ENCODE measurements at places on chromosomes 7 and 10.

DNA sequence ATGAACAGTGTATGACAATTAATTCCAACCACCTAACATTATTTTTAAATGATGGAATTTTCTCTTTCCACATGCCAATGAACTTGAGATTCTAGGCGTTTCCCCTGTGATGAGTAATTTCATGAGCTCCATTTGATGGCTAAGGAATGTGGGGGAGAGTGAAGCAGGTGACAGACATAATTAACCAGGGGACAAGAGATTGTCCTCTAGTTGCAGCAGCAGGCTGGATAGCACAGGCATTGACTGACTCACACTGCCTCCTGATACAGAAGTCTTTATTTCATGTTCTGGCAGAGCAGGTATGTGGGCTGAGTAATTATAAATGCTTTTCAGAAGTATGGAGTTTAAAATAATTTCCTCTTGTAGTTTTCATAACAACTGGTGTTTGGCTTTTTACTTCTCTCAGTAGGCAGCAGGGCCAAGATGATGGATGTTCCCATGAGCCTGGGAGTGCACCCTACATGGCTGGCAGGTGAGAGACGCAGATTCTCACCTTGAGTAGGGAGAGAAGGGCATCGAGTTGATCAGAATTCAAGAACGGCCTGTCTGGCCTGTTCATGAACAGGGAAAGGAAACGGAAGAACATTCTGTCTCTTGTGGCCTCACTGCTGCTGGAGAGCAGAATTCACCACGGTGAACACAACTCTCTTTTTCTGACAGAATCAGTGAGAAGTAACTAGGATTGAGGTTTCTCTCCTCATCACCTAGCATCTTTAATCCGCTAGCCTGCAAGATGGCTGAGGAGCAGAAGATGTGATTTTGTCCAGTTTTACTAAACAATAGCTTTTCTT is 118.8 kb downstream of the AOAH start:
- no peak for DNase-seq

- no peak for DNase-seq
These were observed 275.2 kb downstream of the POU6F2 start for GRCh38 chr7:39252916-39253315.

DNA sequence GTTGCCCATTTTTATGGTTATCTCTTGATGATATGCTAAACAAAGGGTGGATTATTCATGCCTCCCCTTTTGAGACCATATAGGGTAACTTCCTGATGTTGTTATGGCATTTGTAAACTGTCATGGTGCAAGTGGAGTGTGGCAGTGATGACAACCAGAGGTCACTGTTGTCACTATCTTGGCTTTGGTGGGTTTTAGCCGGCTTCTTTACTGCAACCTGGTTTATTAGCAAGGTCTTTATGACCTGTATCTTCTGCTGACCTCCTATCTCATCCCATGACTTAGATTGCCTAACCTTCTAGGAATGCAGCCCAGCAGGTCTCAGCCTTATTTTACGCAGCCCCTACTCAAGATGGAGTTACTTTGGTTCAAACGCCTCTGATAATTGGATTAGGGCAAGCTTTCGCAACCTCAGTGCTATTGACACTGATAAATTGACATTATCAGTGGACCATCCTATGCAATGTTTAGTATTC is 36.9 kb downstream of the BAG3 start:
- peak; percentile 43 for DNase-seq

DNA sequence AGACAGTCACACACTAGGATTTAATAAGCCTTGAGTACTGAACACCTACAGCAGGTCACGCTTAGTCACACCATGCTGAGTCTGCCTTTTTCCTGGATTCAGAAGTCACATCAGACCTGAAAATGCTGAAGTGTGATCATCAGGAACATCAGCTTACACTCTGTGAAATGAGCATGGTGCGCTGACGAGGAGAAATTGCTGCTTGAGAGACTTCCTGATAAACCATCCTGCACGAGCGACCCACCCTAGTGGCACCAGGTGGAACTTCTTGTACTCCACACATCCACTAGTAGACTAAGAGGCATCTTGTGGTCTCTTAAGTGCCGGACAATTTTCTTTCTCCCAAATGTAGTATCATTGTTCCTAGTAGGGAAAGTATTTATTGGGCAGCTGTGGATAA is 51.8 kb upstream of the MRLN start:
- DNase-seq, result peak; percentile 71

DNA sequence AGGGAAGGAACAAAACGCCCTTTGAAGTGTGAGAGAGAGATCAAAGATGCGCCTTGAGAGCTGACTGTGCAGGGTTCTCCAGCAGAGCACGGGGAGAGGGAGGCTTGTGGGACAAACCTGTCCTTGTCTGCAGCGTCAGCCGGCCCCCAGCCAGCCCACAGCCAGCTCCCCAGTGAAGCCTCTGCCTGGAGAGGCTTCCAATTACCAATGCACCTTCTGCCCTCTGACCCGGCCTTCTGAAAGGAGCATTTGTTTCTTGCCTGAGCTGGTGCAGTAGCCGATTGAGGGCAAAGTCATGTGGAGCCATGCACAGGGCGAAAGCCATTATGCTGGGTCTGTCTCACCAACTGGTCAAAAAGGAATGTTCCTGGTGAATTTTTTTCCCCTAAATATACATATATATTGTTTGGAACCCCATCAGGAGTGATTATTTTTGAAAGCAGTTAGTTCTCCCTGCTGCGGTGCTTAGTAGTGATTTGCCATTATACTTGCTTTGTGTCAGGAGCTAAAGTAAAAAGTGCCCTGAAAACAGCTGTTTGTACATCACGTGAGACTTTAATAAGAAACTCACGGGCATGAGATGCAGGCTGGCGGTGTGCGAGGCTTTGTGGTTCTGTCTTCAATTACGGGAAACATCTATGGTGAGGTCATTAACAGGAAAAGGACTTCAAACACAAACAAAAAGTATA is 268.6 kb downstream of the KLF6 start:
- DNase-seq, result no peak

- DNase-seq, result no peak
These were observed 5.8 kb upstream of the AOAH start for GRCh38 chr7:36730046-36730445.

DNA sequence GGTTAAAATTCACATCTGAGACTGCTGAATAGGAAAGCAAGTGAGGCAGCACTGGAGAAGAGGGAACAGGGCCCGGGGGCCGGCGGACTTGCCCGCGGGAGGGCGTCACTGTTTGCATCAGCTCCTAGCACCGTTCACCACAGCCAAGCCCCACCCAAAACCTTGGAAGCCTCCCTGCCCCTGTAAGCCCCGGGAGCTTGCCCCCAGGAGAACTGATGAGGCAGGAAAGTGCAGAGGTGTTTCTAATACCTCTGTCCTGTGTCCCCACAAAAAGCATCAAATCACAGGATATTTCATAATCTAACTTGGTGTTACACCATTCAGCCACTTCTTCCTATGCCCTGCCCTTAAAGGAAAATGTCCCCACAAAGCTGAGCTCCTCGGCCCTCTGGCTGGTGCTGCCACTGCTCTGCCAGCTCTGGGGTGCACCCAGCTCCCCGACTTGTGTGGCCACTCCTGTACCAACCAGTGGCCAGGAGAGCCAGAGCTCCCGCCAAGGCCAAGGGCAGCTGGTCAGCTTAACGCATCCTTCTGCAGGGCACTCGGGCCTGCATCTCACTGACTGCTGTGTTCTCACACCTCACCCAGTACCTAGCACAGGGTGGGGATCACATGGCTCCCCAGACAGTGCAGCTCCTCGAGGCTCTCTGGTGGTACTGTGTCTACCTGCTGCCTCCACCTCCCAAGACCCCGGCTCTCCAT is 47.3 kb upstream of the CNPY1 start:
- no peak for DNase-seq

DNA sequence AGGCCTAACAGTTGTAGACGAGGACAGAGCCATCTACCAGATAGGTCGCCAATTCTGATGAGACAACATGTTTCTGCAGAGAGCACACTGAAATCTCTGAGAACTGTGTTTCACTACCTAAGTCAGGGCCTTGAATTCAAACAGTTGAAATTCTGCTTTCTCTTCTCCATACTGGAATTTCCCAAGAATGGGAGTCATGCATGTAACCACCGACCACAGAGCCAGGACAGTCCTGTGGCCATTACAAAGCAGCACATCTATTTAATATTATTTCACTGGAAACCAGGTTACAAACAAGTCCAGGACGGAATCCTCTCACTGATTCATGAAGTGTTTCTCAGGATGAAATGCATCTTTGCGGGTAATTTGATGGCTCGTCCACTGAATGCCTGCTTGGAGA is 62.0 kb upstream of the ST8SIA6 start:
- no peak for DNase-seq

DNA sequence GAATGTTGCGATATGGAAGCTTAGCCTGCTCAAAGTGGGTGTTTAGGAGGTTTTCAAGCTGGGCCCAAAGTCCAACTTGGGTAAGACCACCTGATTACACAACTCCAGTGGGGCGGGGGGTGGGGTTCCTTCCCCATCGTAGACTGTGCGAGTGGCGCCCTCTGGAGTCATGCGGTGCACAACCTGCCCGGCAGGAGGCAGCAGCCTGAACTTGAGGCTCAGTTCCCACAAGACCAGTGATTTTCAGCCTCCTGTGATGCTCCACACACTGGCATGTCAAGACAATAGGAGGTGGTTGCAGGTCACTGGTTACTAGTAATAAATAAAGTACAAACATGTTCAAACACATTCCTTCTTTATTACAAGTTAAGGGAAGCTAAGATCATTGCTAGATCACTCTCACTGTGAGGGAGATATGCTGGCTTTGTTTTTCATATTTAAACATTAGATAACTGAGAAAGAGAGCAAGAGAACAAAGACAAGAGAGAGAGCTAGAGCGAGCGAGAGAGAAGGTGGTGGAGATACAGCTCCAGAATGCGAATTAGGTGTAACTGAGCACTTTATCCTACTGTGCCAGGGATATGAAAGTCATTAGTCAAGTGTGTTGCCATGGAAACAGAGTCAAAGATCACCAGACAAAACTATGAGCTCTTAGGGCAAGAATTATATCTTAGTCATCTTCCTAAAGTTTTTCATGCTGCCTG is 97.4 kb upstream of the BMPER start:
- DNase-seq, result peak; percentile 44

DNA sequence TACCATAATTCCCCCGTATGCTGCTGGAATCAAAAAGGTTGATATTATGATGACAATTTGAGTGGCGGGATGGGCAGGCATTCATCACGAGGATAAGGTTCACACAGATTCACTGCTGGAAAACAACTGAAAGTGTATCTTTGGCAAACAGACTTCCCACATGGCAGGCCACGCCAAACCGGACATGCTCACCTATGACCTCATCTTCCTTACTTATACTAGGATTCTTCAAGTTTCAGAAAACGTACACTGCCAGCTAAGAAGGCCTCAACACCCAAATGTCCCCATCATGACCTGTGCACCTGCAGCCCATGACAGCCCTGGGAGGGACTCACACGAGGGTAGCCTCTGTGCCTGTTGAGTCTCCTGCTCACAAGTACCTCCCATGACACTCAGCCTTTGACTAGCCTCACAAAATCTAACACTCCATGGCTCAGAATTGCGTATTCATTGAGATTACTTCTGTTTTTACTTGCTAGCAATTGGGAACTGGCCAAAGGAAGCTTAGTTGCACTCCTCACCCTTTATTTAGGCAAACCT is 259.0 kb upstream of the GHITM start:
- no peak for DNase-seq

- DNase-seq, result no peak
These were observed 284.4 kb upstream of the IGFBP3 start for GRCh38 chr7:46205478-46205877.

DNA sequence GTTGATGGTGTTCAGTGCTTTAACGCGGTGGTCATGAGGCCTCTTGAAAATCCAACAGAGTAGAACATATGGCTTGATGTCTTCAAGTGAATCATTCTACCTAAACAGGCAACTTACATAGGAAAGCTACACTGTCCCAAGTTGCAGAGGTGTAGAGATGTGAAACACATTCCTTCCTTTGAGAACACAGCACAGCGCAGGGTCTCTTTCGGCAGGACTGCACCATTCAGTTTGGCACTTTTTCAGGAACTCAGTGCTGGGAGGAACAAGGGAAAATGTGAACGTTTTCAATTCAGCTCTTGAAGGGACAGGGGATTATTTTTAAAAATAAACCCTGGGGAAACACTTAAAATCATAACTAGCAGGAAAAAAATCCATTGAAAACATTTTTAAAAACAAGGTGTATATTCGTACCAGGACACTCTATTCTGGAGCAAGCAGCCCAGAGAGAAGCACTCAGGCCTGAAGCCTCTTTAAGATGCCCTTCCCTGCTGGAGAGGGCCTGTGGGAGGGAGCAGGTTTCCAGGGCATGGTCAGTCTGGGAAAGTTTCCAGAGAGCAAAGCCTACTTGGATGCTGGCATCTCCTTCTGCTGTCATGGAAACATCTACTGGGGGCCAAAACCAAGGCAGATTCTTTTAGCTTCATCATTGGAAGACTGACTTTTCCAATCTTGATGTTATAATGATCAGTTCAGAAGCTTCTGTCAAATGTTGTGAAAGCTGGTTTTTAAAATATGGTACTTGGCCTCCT is 60.4 kb upstream of the NPVF start:
- DNase-seq, result no peak

DNA sequence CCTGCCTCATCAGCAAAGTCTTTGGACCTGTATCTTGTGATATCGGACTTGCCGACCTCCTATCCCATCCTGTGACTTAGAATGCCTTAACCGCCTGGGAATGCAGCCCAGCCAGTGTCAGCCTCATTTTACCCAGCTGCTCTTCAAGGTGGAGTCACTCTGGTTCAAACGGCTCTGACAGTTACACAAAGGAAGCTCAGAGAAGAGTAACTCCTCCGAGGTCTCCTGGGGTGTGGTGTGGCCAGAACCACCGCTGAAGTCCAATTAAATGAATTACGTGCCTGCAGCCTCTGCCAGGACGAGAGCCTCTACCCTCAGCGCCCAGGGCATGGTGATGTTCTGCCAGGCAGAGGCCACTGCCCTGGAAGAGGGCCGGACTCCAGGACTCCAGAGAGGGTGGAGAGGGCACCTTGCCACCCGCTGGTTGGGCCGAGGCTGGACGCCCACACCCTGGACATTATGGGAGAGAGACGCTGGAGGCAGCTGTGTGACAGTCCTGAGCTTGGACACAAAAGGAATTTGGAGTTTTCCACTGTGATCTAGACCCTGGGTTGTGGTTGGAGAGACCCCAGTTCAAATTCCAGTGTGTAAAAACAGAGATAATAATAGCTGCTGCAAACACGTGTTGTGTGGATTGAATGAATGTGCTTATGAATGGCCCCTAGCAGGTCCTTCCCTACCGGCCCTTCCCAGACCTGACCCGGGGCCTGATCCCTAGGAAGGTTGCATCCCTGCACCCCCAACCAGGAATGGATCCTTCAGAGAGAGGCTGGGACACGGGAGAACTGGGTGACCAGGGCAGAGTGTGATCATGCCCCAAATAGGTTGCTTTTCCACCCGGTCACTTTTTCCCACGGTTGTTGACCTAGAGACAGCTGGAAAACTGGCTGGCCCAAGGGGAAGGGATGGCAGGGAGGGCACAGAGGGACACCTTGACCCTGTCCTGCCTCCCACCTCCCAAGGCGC is 37.8 kb upstream of the FZD9 start:
- no peak for DNase-seq

DNA sequence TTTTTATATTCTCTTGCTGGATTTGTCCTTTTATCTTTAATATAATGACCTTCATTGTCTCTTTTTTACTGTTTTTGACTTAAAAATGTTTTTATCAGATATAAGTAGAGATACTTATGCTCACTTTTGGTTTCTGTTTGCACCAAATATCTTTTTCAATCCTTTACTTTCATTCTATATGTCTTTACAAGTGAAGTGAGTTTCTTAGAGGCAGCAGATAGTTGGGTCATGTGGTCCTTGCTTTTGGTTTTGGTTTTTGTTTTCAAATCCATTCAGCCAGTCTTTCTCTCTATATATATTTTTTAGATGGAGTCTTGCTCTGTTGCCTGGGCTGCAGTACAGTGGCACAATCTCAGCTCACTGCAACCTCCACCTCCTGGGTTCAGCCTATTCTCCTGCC is 932.4 kb upstream of the LRRTM3 start:
- DNase-seq, result no peak

GRCh38 chr10:96673318-96674099 is 46.8 kb downstream of the PIK3AP1 start:
- DNase-seq, result peak; percentile 96
